ENCODE measurements at places on chromosomes 1 and 21. TPM values are rescaled to one million over a fixed set of nuclear protein-coding genes. Genes with fewer than 3 reads are reported as not detected.

- ATAC-seq, result no peak
Observed at GRCh38 chr1:201655910-201656309, 117.0 kb downstream of the NAV1 start.

DNA sequence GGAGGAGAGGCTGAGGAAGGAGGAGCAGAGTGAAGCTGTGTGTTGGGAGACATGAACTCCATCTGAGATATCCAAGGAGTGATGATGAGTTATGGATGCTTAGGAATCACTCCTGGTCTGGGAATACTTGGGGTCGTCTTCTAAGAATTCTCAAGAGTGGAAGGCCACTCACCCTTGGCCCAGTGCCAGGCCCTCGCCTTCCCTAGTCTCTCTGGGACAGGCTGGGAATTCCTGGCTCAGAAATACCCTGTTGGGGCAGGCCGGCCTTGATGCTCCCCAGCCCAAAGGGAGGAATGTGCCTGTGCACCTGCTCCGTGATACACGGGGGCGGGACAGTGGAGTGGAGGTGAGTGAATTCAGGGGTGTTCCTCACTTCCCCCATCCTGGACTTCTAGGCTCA is 12.6 kb upstream of the LMNA start:
- no peak for ATAC-seq

- ATAC-seq, result no peak
Observed at GRCh38 chr1:231183639-231184590, 22.1 kb downstream of the TRIM67 start.

Gene CTPS1
- total RNA-seq, result 39.8 TPM

Gene GJA9
- total RNA-seq, result not detected

Gene CTSS
- total RNA-seq, result 80.3 TPM
